ENCODE measurements at places on chromosomes 3 and 15. TPM values are rescaled to one million over a fixed set of nuclear protein-coding genes. Genes with fewer than 3 reads are reported as not detected.

- no peak overlapping the region for H3K27ac ChIP-seq
- no peak for DNase-seq
- H3K36me3 ChIP-seq, result no peaks in the 10 kb centered on the region
Observed at GRCh38 chr3:166902374-166902773, 477.7 kb downstream of the ZBBX start.

The HRG gene
- not detected for total RNA-seq

DNA sequence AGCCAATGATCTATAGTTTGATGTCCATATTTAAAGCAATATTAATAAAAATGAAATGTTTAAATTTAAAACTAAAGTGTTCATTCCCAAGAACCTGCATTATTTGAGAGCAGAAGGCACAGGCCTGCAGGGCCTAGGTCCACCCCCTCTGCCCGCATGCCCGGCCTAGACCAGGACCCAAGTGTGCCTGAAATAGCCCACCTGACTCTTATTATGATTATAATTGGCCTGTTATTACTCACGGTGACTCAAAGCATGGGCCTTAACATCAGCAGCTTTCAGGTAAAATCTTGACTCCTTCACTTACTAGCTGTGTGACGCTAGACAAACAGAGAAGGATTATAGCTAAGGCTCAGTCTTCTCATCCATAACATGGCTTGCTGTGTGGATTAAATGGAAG, 128.8 kb downstream of the PLCL2 start:
- peaks cover 16% of the 10 kb centered on the region for H3K36me3 ChIP-seq
- H3K4me3 ChIP-seq, result no peak overlapping the region
- H3K27ac ChIP-seq, result no peak overlapping the region
- peaks cover 4% of the 10 kb centered on the region for H3K4me1 ChIP-seq
- no peak for DNase-seq

DNA sequence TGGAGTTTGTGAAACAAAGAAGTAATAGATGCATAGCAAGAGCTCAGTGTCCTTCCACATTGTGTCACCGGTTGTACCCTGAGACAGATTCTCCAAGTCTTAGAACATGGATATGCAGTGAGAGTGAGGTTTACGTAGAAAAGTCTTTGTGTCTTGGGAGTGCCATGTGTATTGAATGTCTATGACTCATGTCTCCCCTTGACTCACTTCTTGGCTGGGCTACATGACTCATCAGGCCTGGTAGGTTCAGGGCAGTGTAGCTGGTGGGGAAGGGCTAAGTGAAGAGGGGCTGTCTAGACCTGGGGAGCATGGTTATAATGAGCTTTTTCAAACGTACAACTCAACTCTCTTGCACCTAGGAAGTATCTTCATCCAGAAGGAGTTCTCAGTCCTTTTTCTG, 167.4 kb downstream of the GAP43 start:
- H3K27ac ChIP-seq, result no peak overlapping the region
- H3K27me3 ChIP-seq, result no peaks in the 10 kb centered on the region
- no peak for DNase-seq
- no peak overlapping the region for H3K4me3 ChIP-seq
- H3K36me3 ChIP-seq, result no peaks in the 10 kb centered on the region

The ARGFX gene
- total RNA-seq, result not detected
